CD4-positive, alpha-beta T cell treated with Interleukin-6 at 100 ng/mL for 8 hours (primary cell): ENCODE measurements at places on chromosomes 12 and 14.

DNA sequence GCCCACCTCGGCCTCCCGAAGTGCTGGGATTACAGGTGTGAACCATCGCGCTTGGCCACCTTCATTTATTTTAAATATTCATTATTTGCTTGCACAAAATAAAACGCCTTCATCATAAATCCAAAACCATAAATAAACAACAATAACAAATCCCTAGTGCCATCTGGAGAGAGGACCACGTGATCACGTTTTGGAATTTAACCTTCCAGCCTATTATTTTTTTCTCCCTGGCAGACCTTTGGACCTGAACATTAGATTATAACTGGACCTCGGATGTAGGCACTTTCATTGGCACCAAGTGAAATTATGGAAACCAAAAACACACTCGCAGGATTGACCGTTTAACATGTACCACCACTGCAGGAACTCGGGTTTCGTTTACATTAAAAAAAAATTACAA is 2.0 kb downstream of the DNAH10 start:
- no peak for DNase-seq

GRCh38 chr12:110669193-110669502 is 19.8 kb downstream of the HVCN1 start:
- no peak for DNase-seq

DNA sequence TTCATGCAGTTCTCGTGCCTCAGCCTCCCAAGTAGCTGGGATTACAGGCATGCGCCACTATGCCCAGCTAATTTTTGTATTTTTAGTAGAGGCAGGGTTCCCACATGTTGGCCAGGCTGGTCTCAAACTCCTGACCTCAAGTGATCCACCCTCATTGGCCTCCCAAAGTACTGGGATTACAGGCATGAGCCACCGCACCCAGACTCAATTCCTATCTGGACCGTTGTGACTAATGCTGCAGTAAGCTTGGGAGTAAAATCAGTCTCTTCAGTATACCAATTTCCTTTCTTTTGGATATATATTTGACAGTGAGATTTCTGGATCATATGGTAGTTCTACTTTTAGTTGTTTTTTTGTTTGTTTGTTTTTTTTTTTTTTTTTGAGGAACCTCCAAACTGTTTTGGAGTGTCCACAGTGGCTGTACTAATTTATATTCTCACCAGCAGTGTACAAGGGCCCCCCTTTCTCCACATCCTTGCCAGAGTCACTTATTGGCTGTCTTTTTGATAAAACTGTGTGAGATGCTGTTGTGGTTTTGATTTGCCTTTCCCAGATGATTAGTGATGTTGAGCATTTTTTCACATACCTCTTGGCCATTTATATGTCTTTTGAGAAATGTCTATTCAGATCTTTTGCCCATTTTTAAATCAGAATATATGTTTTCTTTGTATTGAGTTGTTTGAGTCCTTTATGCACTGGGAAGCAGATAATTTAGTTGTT is 37.3 kb upstream of the EVL start:
- DNase-seq: no peak

- no peak for DNase-seq
Observed at GRCh38 chr14:52369305-52369801, 55.2 kb downstream of the PTGER2 start.

DNA sequence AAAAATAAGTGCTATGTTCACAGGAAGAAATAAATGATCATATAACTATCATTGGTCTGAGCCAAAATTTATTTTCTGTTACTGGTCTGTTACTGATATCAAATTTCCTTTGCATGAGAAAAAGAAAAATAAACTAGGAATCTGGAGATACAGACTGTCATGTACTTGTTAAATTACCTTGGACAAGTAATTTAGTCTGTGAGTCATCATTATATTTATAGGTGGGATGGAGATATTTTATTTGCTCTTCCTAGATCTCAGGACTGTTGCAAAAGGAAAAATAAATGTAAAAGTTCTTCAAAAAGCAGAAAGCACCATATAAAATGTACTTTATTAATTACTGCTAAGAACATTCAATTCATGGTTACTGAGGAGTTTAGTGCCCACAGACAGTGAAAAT is 174.4 kb downstream of the PTPRO start:
- no peak for DNase-seq

DNA sequence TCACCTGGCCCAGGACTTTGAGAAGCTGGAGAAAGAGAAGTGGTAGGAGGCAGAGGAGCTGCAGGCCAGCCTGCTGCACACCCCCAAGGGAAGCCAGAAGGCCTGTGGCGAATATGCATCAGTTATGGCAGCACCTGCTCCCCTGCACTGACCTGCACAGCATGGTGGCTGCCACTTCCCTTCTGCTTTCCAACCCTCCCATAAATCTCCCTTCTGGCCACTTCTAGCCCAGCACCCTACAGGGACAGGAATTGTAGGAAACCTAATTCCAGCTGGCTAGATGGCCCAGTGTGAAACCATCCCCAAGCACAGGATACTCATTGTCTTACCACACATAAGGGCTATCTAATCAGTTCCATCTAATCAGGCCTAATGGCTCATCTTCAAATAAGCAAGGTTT is 136.3 kb downstream of the TBX3 start:
- no peak for DNase-seq

DNA sequence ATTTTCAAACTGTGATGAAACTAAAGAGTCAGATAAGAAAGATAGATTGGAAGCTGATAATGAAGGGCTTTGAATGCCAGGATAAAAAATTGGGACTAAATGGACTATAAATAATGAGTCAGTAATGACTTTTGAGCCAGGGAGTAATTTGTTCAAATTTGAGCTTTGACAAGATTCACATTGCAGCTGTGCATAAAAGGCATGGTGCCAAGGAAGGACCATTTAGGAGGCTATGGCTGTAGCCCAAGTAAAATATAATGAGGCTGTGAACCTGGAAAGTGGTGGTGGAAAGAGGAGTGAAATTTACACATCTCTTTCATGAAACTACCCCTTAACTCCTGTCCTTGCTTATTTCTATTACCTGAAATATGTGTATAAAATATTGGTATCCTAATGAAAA is 218.5 kb downstream of the SLC6A15 start:
- no peak for DNase-seq

DNA sequence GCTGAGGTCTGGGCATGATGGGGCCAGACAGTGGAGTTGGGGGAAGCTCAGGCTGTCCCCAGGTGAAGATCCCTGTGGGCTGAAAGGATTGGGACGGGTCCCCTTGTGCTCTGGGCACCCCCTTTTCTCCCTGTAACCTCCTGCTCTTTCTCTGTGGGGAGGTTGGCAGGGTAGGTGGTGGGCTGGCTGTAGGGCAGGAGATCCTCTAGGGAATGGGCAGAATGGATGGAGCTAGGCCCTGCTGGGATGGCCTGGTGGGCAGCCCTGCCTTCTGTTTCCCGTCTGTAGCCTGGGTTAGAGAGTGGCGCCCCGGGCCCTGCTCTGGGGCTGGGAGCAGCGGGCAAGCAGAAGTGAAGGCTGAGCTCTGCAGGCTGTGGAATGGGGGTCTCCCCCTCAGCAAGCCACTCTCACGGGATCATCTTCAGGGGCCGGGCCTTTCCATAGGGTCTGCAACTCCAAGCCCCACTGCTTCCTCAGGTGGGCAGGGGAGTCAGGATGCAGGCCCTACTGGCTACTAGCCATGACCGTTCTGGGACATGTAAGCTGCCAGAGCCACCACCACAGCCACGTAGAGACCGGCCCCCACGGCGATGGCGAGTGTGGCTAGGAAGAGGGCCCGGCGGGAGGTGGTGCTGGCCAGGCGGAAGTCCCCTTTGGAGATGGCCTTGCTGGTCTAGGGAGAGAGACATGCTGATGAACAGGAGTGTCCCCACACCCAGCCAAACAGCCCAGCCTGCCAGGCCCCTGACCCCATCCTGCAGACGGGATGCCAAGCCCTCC is 18.8 kb downstream of the SYNDIG1L start:
- DNase-seq: no peak

DNA sequence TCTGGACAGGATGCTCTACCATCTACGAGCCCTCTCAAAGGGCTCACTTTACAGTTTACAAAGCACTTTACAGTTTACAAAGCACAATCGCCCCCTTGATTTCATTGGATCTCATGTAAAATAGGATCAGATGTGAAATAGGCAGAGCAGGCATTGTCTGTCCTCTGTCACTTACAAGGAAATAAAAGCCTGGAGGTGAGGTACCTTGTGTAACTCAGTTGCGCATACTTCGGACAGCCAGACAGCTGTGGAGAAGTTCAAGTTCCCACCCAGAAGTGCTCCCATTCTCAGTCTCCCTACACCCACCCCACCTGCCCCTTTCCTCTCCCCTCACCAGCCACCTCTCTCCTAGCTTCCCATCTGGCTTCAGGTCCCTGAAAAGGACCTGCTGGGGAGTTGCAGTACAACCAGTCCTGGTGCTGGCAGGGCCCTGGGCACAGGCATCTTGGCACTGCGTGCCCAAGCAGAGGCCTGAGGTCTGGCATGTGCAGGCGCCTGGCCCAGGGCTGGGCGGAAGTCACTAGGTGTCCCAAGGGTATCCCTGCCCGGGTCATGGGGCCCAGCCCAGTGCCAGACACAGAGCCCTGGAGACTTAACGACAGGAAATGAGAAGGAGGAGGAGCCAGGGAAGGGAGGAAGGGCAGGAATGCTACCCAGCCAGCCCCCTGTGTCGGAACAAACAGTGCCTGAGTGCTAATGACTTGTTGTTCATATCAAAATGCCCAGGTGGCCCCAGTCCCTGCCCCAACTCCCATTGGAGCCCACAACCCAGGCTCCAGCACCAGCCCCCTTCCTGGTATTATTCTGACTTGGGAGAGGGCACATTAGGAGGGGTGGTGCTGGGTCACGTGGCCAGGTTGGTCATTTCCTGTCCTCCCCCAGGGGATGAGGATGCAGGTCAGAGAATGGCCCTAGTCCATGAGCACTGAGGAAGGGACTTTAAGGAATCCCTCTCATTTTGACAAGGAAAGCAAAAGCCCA is 5.4 kb downstream of the RAPGEF3 start:
- no peak for DNase-seq

DNA sequence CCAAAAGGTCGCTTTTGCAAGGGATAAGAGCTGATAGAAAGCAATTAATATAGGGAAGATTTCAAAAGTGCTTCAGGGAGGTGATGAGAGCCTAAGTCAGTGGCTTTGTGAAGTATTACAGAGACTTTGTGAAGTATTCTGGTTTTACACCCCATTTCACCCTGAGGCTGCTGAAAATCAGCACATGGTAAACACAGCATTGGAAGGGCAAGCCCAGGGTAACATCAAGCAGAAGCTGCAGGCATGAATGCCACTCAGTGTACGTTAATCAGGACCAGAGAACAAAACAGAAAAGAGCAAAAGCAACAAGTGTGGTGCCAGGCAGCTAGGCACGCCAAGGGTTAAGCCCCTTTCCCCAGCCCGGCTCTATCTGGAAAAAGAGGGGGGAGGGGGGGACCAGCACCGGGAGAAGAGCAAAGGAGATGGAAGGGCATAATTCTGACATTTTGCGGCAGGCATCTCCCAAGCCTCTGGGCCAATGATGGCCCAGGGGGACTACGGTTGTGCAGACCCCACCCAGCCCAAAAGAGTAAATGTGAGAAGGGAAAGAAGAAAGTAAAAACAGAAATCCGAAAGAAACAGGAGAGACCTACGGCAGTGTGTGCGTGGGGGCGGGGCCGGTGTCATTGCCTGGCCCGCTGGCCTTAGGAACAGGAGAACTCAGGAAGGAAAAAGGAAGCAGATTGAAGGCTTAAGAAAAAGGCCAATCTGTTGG is 58.9 kb downstream of the DHRS2 start:
- no peak for DNase-seq

GRCh38 chr14:90308561-90308960 is 23.2 kb downstream of the NRDE2 start:
- DNase-seq: no peak

GRCh38 chr14:99232714-99233214 is 39.2 kb downstream of the BCL11B start:
- no peak for DNase-seq

DNA sequence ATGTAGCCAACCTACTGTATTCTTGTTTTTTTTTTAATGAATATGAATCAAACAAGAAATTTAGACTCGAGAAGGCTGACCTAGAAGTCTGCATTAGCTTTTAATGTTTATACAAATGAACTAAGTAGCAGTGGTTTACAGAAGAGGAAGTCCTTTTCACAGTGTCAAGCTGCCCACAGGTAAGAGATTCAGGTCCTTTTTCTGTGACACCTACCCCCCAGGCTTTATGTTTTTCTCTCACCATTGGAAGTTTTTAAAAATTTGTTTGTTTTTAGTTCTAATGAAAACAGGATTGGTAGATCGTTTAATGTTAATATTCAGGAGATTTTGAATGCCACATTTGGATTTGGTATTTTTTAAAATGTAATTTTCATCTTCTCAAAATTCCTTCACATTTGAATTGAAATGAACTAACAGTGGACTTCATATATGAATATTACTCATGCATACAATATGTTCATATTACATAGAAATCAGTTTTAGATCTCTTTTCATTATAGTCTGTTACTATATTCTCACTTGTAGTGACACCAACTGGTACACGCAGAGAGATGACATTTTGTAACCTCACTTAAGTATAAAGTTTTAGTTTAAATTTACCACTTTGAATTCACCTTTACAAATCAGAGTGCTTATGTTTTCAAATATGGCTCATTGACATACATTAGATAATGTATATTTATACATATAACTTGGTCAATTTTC is 29.7 kb downstream of the ATF7IP start:
- DNase-seq: no peak

DNA sequence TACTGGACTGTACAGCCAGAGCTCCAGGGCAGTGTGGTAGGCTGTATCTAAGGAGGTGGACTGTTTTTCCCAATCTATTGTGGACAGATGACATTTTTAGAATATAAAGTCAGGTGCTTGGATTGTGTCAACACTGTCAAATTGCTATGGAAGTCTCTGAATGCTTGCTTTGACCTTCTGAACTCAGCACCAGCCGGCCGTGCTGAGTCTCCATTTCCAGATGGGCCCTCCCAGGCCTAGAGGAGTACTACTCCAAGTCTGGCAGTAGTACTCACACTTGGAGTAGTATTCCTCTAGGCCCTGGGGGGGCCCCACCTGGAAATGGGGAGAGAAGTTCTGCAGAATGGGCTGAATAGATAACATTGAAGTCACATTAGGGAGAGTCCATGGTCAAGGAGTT is 16.2 kb upstream of the KCNK13 start:
- DNase-seq: no peak

DNA sequence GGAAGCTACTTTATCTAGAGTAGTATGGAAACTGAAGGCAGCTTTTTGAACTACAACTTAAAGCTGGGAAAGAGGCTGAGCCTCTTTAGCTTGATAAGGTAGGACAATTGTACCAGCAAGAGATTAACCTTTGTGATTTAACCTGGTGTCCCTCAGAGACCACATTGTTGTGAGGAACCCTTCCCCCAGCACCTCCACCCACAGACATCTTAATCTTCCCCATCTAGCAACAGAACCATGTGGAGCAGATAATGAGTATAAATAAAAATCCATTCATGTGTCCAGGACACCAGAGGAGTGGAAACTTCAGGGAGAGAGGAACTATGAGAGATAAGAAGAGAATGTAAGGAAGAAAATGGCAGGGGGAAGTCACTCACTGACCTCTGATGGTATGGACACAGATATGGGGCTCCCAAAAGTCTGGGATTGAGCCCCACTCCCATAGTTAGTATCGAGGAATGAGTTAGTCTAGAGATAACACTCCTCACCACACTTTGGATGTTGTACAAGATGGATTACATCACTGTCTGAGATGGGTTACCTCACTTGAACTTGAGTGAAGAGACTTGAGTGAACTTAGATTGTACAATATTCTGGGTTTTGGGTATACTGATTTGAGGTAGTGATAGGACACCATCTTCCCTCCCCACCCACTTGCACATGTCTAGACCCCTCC is 33.9 kb upstream of the SLC38A2 start:
- DNase-seq: no peak
